ENCODE measurements at places on chromosomes 1 and 21.

DNA sequence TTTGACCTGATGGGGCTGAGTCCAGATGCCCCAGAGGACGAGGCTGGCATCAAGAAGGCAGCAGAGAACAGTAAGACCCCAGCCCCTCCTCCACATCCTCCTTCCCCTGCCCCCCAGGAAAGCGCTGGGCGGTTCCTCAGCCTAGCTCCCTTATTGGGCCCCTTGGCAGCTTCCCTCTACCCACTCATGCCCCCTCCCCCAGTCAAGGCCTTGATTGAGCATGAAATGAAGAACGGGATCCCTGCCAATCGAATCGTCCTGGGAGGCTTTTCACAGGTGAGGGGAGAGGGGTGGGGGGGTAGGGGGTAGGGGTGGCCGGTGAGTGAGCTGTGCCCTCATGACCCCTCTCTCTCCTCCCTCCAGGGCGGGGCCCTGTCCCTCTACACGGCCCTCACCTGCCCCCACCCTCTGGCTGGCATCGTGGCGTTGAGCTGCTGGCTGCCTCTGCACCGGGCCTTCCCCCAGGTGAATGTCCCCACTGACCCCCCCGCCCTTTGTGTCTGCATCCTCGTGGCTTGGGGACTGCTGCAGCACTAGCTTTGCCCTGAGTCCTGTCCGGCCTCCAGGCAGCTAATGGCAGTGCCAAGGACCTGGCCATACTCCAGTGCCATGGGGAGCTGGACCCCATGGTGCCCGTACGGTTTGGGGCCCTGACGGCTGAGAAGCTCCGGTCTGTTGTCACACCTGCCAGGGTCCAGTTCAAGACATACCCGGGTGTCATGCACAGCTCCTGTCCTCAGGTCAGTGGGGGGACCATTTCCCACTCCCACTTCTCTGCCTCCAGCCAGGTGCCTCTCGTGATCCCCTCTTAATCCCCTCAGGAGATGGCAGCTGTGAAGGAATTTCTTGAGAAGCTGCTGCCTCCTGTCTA lies 3.2 kb downstream of the LYPLA2 start:
- DNase-seq: no peak

DNA sequence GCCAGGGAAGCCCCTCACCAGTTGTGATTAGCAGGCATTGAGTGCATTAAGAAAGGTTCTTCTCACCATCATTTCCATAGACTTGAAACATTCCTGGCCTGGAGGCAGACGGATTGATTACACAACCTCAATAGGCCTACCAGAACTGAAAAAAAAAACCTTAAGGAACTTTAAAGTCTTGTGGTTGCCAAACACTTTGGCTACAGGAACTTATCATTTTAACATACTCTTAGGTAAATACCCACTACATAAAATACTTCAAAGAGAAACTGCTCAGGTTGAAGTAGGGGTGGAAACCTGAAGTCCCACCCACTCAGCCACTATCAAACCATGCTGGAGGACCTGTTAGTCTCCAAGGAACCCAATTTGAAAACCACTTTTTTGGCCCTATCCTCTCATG lies 22.4 kb upstream of the HMGB4 start:
- DNase-seq: no peak

GRCh38 chr1:72734415-72734814 lies 452.1 kb upstream of the NEGR1 start:
- no peak for DNase-seq

DNA sequence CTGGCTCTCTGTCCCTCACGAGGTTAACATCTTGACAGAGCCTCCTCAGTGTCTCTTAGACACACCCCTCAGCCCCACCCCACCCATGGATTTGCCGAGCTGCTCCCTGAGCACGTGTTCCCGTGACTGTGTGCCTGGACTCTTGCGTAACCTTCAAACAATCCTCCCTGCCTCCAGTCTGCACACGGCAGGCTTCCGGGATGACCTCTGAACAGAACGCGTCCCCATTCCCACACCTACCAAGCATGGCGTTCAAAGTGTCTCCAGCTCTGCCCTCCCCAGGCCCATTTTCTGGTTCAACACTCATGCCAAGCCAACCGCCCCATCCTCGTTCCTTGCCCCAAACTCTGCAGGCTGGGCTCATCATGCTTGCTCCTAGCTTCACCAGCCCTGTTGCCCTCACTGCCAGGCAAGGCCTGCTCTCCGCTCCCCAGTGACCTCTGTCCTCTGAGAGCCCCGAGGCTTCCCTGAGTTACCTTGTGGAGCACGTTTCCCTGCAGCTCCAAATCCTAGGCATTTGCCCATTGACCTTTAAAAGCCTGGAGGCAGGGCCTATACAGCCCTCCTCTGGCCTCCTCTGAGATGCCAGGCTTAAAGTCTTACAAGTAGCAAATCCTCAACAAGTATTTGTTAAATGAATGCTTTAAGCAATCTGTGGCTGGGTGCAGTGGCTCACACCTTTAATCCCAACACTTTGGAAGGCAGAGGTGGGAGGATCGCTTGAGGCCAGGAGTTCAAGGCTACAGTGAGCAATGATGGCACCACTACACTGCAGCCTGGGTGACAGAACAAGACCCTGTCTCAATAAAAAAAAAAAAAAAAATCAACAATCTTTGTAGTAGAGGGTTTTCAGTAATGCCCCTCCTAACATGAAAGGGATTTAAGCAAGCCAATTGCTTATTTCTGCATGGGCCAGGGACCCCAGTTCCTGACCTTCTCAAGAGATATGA lies 5.0 kb downstream of the AGT start:
- DNase-seq: peak; percentile 15

DNA sequence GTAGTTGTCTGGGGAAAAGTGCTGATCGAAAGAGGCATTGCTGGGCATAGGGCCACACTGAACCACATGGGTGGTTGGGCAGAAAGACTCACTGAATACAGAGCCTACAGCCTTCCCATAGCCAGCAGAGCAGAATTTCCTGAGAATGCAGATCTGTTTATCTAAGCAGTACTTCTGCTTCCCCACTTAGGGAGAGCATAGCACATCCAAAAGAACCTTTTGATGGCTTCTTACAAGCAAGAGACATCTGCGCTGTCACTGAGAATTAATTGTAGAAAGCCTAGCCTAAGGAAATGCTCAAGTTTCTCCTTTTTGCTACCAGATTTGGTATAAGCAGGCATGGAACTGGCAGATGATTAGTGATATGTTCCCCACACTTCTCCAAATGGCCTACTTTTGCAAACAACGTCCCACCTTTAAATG lies 13.0 kb upstream of the KLHDC8A start:
- DNase-seq: no peak

GRCh38 chr1:8680664-8681650 lies 136.5 kb downstream of the RERE start:
- DNase-seq: no peak

- DNase-seq: no peak
These were observed 22.4 kb downstream of the CASQ2 start for GRCh38 chr1:115746021-115746690.

- DNase-seq: no peak
These were observed 99.9 kb downstream of the XCL2 start for GRCh38 chr1:168443899-168444298.

- DNase-seq: no peak
These were observed 10.4 kb downstream of the PTGFR start for GRCh38 chr1:78501203-78501602.

All from RPMI7951 (cell line).